ENCODE measurements at places on chromosomes 1 and 21.

- peak; percentile 50 for DNase-seq
Measured at GRCh38 chr1:226882631-226883409, 12.4 kb downstream of the PSEN2 start.

DNA sequence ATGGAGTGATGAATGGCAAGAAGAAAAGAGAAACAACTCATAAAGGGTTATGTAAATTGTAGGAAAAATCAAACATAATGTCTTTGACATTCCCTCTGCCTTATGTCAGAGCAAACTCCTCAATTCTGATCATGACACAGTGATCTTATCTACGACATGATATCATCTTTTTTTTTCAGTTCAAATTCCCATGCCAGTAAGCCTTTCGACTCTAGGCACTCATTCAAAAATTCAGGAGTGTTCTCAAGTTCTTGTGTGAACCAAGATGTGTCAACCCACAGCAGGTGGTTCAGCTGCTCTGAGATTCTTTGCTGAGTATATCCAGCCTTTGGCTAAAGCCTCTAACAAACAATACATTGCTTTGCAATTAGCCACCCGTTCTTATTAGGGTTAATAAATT lies 97.1 kb upstream of the ESRRG start:
- no peak for DNase-seq

DNA sequence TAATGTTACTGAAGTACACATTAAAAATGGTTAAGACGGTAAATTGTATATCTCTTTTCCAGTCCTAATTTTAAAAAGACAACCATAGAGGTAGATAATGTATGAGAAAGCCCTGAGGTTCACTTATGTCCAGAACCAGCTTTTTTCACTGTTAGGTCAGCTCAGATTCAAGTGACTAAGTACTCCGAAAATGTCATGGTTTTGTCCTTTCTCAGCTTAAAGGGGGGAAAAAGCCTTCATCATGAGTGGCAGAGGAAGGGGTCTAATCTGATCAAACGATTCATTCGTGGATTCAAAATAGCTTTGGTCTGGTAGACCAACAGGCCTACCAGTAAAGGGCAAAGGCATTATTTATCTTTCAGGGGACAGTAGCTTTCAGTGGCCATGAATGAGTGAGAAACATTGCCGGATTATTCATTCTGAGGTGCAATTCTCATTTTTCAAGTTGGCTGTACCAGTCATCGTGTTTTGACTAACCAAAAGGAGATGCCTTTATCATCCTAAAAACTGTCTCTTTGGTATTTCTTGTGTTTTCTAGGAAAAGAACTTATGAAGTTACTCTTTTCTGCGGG lies 208.4 kb downstream of the HHIPL2 start:
- DNase-seq: no peak

DNA sequence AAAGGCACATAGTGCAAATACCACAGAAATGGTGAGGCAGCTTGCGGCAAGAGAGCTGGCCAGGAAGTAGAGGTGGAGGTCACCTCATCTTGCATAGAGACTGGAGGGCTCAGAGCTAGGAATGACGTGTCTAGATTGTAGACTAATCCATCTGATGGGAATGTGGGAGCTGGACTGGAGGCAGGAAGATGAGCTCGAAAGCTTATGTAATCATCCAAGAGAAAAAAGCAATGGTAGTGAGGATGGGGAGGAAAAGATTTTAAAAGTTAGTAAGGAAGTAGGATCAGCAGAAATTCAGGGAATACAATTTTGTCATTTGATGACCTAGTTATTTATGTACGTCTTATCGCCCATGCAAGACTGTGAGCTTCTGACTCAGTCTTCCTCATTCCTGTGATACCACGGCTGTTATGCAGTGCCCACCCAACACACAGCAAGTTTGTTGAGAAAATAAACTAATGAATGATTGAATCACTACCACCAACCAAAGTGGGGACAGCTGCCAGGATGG lies 123.9 kb downstream of the RRAGC start:
- DNase-seq: no peak

DNA sequence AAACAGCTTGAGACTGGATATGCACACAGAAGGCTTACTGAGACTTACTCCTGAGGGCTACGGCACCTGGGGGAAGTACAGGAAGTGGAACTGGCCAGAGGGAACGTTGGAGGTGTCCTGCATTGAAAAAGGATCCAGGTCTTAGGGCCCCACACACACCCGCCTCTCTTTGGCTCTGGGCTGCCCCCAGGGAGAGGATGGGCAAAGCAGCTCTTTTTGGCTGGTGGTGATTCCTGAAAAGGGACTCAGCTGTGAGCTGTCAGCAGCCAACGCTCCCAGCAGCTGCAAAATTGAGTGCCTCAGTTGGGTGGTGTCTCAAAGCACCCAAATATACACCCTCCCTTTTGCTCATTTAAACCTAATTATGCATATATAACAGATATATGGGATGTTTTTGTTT lies 213.2 kb downstream of the TNR start:
- no peak for DNase-seq

- DNase-seq: no peak
Measured at GRCh38 chr1:221522529-221522940, 219.4 kb downstream of the DUSP10 start.

DNA sequence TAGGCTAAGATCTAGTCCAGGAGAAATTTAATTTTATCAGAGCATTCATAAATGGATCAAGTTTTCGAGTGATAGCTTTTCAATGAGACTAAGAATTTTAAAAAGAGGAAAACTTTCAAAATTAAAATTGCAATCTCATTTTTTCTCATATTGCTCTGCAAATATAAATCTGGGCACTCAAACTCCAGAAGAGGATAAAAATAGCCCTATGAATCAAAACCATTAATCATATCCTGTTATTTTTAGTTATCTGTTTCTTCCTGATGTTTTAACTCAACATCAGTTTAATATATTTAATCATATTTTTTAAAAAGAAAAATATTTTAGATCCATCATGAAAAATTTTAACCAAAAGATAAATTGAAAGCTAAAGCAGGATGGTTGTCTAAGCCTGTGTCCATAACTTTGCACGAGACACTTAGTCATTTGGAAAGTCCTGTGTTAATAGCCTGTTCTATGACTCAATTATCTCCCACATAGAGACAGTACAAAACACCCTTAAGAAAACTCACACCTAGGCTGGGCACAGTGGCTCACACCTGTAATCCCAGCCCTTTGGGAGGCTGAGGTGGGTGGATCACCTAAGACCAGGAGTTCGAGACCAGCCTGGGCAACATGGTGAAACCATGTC lies 17.1 kb upstream of the PRRC2C start:
- no peak for DNase-seq

- no peak for DNase-seq
Measured at GRCh38 chr1:168636200-168636599, 59.8 kb downstream of the XCL1 start.
